Muscle of arm (tissue), 14 donors: ENCODE measurements at places on chromosomes 6 and 20.

DNA sequence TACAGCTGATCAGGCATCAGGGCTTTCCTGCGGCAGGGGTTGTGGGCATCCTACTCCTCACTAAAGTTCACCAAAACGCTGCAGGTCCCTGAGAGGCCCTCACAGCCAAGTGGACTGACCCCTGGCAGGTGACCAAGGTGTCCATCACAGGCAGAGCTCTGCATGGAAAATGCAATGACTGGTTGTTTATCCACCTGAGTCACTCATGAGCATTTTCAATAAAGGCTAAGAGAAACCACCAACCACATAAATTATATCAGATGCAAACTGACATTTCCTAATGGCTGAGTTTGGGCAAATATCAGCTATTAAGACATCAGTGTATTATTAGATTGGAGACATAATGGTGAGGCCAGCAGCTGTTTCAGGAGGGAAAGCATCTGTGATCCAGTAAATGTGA lies 152.7 kb upstream of the SYNDIG1 start:
- DNase-seq: no peak

DNA sequence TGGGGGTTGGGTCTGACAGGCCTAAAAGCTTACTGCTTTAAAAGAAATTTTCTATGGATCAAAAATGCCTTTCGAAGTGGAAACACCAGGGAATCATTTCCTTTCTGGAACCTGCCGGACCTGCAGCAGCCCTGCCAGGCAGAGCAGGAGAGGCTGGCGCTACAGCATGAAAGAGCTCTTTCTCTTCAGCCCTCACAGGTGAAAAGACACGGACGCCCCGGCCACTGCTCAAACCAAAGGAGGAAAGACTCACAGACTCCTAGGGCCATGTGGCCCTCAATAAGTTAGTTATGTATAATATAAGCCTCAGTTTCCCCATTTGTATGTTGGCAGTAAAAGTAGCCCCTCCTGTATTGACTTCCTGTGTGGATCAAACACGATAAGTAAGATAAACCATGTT lies 8.3 kb downstream of the SCML4 start:
- no peak for DNase-seq

DNA sequence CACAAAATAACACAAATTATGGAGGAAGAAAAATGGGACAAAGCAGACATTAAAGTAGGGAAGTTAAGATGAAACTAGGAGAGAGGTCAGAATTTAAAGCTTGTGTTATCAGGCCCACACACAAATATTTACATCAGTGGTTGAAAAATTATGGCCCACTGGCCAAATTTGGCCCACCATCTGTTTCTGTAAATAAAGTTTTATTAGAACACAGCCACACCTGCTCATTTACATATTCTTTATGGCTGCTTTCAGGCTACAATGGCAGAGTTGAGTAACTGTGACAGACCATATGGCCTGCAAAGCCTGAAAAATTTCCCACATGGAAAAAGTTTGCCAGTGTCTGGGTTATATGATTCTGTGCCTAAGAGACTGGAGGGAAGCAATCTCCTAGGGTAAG lies 49.0 kb downstream of the SLC22A23 start:
- DNase-seq: no peak

GRCh38 chr6:41209547-41210320 lies 8.8 kb upstream of the TREML2 start:
- DNase-seq: no peak

- DNase-seq: no peak
Measured at GRCh38 chr6:30683183-30683979, 3.1 kb downstream of the PPP1R18 start.

GRCh38 chr6:8392569-8392968 lies 42.8 kb downstream of the SLC35B3 start:
- DNase-seq: no peak

DNA sequence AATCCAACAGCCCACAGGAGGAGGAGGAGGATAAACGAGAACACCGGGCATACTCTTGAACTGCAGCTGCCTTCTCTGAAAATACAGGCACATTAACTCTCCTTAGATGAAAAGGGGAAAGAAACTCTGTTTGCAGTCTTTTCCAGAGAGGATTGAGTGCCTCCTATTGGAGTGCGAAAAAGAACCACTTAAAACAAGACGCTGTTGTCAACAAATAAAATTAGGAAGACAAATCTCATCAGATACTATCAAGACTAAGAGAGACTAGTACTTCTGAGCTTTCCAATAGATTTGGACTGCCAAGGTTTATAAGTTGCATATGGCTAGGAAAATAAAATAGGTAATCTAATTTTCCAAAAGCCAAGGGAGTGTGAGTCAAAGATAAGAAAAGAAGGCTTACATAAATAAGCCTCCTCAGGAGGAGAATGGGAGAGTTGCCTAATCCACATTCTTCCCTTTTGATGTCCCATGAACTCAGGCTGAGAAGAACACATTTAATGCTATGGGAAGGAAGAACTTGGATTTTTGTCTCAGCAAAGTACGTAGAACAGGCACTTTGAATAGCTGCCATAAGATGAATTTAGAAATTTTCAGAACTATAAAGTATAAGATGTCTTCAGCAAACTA lies 154.7 kb downstream of the ARHGAP18 start:
- DNase-seq: no peak

DNA sequence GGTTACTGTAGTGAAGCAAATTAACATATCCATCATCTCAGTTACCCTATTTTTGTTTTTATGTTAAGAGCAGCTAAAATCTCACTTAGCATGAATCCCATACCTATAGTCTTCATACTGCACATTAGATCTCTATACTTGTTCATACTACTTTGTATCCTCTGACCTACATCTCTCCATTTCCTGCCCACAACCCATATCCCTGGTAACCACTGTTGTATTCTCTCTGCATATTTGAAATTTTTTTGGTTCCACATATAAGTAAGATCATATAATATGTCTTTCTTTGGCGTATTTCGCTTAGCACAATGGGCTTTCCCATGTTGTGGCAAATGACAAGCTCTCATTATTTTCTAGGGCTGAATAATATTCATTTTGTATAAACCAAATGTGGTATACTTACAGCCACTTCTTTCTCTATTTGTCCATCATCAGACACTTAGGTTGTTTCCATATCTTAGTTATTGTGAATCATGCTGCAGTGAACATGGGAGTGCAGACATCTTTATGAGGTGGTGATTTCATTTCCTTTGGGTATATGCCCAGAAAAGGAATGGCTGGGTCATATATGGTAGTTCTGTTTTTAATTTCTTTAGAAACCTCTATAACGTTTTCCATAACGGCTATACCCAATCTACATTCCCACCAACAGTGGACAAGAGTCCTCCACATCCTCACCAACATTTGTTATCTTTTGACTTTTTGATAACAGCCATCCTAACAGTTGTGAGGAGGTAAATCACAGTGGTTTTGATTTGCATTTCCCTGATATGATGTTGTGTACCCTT lies 39.8 kb downstream of the BACH2 start:
- DNase-seq: no peak

GRCh38 chr6:93684339-93684738 lies 265.0 kb upstream of the EPHA7 start:
- no peak for DNase-seq

- no peak for DNase-seq
Measured at GRCh38 chr6:17890309-17890708, 97.1 kb downstream of the KIF13A start.

GRCh38 chr6:84403545-84403944 lies 176.1 kb upstream of the CEP162 start:
- no peak for DNase-seq

DNA sequence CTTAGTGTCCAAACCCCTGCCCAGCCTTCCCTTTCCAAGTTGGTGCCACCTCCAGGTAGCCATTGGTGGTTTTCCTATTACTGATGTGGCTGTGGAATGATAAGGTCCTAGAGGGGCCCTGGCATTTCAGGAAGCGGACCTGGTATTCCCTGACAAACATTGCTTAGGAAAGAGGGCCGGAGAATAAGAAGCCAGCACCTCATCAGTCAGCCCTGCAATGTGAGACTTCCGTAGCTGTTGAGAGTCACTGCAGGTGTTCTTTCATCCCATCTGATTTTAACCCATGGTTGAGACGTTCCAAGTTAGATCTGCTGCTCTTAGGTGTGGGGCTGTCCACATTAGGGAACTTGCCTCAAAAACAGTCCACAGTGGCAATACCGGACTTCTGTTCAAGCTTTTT lies 14.8 kb upstream of the NPEPL1 start:
- no peak for DNase-seq

DNA sequence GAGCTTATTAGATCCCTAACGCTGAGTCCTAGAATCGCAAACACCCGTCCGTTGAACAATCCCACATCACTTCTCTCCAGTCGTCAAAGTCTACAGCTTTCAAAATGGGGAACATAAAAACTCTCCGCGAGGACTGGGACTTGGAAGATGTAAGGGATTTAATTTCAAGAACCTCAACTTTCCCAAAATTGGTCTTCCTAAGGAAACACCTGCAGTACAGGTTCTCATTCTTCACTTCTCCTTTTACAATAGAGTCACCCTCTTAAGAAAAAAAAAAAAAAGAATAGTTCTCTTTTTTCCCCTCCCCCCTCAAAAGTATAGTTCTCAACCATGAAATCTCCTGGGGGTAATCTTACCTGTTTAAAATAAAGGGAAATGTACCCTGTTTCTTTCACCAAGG lies 6.6 kb upstream of the ZBTB22 start:
- DNase-seq: no peak

GRCh38 chr6:11492464-11493290 lies 44.9 kb upstream of the TMEM170B start:
- DNase-seq: no peak

GRCh38 chr6:106258726-106259125 lies 66.8 kb downstream of the ATG5 start:
- no peak for DNase-seq

GRCh38 chr6:100466410-100467128 lies 1.8 kb upstream of the SIM1 start:
- no peak for DNase-seq

DNA sequence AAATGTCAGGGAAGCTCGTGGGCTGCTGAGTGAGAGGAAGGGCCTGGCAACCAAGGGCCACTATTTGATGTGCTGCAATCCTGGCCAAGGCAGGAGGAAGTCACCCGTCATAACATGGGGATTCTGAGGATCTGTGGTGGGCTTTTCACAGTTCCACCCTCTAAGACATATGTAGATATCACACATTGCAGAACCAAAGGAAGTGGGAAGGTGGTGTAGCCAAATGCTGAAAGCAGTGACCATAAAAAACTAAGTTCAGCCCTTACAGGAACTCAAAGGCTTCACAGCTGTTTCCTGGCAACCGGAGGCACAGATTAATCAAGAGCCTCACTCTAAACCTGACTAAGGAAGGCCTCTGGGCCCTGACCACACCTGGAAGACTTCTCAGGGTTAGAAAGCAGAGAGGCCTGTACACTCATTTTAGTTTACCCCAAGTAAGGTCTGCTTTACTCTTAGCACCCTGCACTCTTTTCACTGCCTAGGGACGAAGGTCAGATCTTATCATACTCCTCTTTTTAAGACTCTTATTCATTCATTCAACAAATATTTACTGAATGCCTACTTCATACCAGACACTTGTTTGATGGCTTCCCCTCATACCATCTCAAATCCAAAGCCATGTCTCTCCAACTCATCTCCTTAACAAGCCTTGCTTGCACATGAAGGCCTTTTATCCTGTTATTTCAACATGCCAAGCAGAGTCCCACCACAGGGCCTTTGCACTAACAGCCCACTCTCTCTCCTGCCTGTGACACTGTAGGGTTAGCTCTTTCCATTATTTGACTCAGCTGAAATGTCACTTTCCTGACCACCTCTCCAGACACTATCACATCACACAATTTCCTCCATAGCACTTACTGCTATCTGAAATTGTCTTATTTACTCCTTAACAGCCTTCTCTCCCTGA lies 2.6 kb downstream of the UBE2V1 start:
- no peak for DNase-seq

- no peak for DNase-seq
Measured at GRCh38 chr20:53925651-53926401, 144.6 kb downstream of the BCAS1 start.

GRCh38 chr6:89311853-89312531 lies 3.1 kb downstream of the GABRR2 start:
- DNase-seq: peak; percentile 82

DNA sequence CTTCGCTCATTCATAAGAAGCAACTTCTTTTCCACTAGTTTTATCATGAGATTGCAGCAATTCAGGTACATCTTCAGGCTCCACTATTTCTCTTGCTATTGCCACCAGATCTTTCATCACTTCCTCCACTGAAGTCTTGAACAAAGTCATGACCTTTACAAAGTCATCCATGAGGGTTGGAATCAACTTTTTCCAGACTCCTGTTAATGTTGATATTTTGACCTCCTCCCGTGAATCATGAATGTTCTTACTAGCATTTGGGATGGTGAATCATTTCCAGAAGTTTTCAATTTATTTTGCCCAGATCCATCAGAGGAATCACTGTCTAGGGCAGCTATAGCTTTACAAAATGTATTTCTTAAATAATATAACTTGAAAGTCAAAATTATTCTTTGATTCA lies 1.5 kb downstream of the CENPQ start:
- DNase-seq: no peak

DNA sequence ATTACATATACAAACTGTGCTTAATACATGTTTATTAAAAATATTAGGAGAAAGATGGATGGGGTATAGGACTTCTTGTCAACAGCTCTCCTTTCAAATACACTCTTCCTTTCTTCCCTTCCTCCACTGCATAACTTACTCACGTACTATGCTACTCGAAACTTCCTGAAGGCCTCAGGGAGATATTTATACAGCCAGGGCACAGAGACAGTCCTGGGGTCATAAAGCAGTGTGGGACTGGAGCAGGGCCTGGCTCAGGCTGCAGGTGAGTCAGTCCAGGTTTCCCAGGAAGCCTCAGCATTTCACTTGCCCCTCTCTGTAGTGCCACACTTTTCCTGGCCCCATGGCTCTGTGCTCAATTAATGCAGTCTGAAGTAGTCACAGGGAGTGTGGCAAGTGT lies 157.0 kb downstream of the UBE3D start:
- no peak for DNase-seq

- peak; percentile 47 for DNase-seq
Measured at GRCh38 chr6:36326356-36326995, 10.2 kb downstream of the BNIP5 start.

DNA sequence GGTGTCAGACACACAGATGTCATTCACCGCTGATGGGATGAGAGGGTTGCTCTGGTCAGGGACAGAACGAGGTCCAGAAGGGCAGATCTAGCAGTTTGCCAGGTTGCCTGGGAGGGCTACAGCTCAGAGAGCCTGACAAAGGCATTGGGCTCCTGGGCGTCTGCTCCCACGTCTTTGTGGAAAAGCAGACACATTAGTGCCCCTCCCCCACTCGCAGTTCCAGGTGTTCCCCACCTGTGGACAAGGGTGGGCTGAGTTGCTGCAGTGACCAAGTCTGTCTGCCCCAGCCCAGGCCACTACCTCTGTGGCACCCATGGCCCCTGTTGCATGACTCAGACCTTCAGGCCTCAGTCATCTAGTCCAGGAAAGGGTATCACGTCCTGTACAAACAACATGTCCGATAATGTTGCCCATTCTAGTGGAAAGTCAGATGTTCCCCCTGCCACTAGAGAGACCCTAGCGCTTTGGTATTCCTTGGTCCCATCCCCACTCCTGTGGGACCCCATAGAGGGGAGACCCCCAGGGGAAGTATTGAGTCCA lies 37.4 kb downstream of the WRNIP1 start:
- no peak for DNase-seq

GRCh38 chr6:6616656-6617055 lies 28.1 kb downstream of the LY86 start:
- DNase-seq: no peak

- DNase-seq: no peak
Measured at GRCh38 chr6:40232698-40233097, 298.4 kb upstream of the MOCS1 start.
